Osteoblast (primary cell): ENCODE measurements at places on chromosomes 5 and 9.

DNA sequence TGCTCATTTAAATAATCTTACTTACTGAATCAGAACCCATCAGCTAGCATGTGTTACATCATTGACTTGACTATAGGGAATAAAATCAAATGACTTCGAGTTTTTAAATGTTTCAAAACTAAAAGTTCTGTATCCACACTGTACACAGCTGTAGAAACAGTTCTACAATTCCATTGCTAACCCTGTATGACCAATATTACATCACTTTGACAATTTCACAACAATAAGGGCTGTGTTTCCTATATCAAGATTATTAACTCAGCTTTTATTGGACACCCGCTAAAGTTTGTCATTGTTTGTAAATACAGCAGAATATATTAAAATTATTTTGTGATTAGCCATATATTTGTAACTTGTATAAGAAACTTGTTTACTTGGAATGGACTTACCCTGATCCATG lies 540.8 kb downstream of the PRELID2 start:
- no peak for DNase-seq

GRCh38 chr5:178434851-178435250 lies 155.3 kb downstream of the COL23A1 start:
- DNase-seq, result peak; percentile 49

- DNase-seq, result no peak
Measured at GRCh38 chr5:32973646-32974045, 262.5 kb downstream of the NPR3 start.

GRCh38 chr9:91790917-91791316 lies 159.1 kb downstream of the ROR2 start:
- DNase-seq, result no peak

GRCh38 chr9:122347348-122348287 lies 23.2 kb upstream of the PTGS1 start:
- DNase-seq, result peak; percentile 86

GRCh38 chr5:107090506-107090905 lies 580.2 kb downstream of the EFNA5 start:
- DNase-seq, result no peak

GRCh38 chr9:87157366-87158031 lies 210.2 kb upstream of the GAS1 start:
- peak; percentile 48 for DNase-seq

DNA sequence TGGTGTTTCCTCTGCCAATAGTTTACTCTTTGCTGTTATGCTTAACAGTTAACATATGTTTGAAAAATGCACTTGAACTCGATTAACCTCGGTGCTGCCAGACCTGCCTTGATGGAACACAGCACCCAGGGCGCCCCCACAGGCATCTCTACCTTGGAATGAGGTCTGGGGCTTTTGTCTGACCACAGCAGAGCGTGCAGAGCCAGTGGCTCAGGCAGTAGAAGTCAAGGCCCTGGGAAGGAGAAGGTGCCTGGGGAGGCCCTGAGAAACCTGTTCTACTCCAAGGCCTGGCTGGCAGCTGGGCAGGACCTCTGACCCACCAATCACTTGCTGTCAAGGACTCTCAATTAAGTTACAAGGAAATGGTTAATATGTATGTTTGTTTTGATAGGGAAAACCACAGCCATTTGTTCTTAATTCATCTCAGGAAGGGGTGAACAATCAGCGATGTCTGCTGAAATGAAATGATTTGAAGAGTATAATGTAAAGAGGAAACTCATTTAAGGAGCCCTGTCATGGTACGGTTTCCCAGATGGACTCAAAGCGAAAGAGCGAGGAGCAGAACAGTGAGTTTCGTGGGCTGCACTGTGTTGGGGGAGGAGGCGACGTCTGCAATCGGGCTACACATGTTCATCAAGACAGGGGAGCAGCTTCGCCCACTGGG lies 21.9 kb downstream of the MACROH2A1 start:
- DNase-seq, result no peak

- DNase-seq, result no peak
Measured at GRCh38 chr5:78855026-78855425, 130.1 kb downstream of the ARSB start.

- DNase-seq, result no peak
Measured at GRCh38 chr9:121204121-121204520, 2.5 kb upstream of the RAB14 start.

- no peak for DNase-seq
Measured at GRCh38 chr5:41903382-41903891, 707 bp upstream of the RIMOC1 start.

GRCh38 chr5:95238560-95239325 lies 46.2 kb downstream of the MCTP1 start:
- DNase-seq, result no peak

DNA sequence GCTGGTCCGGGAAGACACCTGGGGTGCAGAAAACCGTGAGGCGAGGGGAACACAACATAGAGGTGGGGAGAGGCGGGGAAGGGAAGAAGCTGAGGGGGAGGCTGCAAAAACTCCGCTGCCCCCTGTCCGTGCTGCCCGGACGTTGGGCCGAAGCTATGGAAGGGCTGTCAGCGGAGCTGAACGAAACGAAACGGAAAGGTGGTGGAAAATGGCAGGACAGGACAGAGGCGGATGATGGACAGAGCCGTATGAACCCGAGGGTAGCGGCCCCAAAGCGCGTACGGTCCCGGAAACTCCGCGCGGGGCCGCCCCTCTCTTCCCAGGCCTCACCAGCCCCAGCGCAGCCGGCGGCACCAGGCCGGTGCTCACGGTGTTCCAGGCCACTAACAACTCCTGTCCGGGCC lies 272 bp downstream of the ANAPC2 start:
- DNase-seq, result no peak

DNA sequence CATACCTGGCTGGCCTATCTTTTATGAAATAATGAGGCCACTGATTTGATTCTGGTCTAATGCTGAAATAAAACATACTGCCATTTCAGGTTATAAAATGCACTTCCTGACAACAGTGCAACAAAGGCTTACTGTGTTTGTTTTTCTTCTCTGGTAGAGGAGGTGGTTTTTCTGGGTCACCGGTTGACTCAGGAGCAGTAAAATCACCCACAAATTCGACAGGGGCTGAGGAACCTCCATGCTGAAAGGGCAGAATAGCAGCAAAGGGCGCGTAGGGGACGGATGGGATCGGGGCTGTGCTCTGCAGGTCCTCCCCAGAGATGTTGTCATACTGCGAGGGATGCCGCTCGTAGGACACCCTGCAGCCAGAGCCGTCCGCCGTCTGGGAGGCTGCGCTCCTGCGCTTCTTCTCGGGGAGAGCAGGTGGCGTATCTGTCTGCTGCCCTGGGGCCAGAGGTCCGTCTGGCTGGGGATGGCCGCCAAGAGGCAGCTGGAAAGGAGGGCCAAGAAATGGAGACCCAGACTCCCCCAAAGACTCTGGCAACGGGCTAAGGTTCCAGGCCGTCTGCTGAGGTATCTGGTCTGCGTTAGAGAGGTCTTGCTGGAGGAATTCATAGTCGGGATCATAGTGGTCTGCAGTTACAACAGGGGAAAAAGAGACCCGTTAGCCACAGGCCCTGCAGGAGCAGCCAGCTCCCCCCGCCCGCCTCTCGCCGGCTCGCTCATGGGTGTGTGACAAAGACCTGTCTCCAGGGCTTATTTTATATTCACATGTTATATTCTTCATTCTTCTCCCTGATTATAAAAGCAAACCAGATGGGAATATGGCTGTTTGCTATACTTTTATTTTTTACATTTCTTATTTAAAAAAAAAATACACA lies 80.7 kb downstream of the PRRT1B start:
- DNase-seq, result peak; percentile 66

DNA sequence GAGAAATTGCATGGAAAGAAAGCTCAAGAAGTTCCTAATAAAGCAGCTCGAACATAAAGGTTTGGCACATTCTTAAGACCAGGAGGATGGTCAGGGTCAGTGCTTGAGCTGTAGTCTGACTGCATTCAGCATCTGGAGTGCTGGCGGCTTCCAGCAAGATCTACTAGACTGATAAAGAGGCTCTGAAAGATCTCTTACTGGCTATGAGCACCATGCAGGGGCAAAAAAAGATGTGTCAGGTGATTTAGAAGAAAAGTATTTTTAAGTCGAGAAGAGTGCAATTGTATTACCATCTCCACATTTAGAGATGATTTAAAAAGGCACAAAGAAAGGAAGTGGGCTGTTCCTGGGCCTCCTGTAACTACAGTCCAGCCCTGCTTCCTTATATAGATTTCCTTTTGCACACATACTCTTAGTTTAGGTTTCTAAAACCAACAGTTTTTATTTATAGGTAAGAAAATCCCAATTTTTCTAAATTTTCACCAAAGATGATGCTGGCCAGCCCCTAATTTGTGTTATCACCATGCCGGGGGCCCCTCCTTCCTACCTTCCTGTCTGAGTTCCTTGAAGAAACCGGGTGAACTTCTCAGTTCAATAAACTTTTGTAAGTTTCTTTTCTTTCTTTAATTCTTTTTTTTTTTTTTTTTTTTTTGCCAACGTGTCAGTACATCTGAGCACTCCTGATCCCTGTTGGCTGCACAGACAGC lies 65.9 kb upstream of the PLPP1 start:
- peak; percentile 74 for DNase-seq

- peak; percentile 66 for DNase-seq
Measured at GRCh38 chr5:56003179-56003578, 8.4 kb upstream of the IL6ST start.

DNA sequence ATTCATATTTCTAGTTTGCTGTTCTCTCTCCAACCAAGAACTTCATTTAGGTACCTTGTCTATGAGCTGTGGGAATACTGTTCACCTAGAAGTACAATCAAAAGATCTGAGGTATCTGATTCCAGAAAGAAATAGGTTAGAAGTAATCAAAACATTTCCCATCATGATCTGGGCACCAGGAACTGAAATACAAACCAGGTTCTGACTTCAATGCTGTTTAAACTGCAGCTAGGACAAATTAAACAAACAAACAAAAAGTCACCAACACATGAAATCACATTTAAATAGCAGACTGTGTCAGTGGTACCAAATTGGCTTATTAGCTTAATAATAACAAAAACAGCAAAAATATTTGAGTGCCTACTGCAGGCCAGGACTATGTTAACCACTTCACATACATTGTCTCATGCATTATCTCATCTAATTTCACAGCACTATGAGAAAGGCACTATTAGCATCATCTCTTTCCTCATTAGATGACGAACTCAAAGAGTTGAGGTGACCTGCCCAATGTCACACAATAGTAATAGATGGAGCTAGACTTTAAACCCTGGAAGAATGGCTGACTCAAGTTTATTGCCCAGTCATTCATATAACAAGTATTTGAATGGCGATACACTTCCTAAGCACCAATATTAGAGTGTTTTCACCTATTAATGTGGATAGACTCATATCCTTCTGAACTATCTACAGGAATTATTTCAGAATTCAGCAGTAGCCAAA lies 14.5 kb downstream of the PLPP1 start:
- peak; percentile 52 for DNase-seq

- peak; percentile 71 for DNase-seq
Measured at GRCh38 chr9:127578627-127578951, 33.5 kb upstream of the STXBP1 start.

GRCh38 chr5:94908889-94909480 lies 290.5 kb downstream of the SLF1 start:
- no peak for DNase-seq

- no peak for DNase-seq
Measured at GRCh38 chr5:39780347-39780746, 355.6 kb upstream of the DAB2 start.

- DNase-seq, result peak; percentile 57
Measured at GRCh38 chr5:72282878-72283277, 37.2 kb downstream of the MRPS27 start.

DNA sequence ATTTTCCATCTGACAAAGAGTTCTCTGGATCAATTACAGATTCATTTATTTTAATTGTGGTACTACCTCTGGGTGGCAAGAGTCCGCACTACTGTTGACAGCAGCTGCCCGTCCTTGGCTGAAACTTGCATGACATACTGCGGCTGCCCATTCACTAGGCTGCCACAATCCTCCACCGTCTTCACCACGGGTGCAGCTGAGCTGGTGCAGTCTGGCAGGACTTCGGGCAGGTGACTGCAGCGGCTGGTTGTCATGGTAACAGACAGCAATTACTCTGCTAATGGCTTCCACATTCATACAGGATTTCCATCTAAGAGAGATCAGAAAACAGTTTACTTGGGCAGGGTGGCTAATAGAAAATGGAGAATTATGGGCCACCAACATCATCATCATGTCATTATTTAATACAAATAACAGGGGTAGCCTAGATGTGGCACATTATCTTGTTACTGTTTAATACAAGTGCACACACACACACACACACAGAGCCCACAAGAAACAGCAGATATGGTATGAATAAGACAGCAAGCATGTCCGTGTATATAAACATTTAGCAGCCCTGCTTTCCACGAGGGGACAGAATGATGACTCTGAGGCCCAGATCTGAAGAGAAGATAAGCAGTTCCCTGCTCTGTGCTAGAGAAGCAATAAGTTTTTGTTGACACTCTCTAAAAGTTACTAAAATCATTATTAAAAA lies 112.3 kb downstream of the MARCHF3 start:
- DNase-seq, result no peak

GRCh38 chr9:124385623-124386022 lies 29.6 kb downstream of the PSMB7 start:
- no peak for DNase-seq

- DNase-seq, result peak; percentile 68
Measured at GRCh38 chr5:173890195-173890991, 2.2 kb downstream of the CPEB4 start.

GRCh38 chr5:151570512-151571269 lies 20.4 kb downstream of the FAT2 start:
- no peak for DNase-seq

DNA sequence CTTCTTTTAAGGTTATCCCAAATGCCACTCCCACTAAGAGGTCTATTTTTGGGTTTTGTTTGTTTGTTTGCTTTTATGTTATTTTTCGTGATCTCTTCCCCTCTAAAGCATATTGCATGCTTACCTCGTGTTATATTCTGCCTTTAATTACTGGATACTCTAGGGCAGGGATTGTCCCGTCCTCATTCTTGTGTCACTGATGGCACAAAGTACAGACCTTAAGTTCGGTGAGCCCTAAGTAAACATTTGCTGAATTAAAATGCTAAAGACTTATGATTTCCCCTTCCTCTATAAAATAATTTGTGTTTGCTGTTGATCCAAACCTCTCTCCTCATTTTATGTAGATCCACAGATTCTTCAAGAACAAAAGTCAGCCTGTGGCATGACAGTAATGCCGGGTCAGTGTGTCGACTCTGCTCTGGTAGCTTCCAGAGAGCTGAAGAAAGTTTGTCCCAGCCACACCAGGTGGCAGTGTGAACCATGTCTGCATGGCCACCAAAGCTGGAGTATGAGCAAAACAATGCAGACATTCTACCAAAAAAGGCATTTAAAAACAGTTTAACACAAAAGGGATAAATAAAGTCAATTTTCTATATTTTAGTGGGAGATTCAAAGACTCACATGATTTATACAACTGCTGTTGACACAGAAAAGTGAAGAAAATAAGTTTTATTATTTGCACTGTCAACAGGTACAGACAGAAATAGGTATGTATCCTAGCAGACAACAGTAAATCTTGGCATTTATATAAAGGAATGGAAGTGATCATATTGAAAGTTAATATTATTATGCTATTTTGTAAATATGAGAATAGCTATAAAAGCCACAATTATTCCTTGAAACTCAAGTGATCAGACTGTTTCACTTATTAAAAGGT lies 17.9 kb upstream of the POC5 start:
- DNase-seq, result peak; percentile 46
